Globus pallidus (tissue), 1 donor: ENCODE measurements at places on chromosomes 5 and 9.
A peak's percentile ranks its signal among the peaks of the same experiment; 100 is the strongest.

DNA sequence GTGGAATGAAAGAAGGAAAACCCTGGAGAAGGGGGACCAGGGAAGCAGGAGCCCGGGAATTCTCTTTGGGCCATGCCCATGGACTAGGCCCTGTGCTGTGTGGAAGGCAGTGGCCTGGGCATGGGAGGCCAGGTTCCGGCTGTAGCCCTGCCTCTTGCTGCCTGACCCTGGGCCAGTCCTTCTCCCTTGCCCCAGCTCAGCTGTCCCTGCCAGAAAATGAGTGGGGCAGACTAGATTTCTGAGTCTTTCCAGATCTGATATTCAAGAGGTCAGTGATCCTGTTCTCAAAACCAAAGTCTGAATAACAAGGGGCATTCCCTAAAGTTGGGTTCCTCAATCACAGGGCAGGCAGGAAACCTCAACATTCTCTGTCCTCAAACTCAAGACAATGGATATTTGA lies 24.8 kb upstream of the CORO2A start:
- DNase-seq, result no peak

DNA sequence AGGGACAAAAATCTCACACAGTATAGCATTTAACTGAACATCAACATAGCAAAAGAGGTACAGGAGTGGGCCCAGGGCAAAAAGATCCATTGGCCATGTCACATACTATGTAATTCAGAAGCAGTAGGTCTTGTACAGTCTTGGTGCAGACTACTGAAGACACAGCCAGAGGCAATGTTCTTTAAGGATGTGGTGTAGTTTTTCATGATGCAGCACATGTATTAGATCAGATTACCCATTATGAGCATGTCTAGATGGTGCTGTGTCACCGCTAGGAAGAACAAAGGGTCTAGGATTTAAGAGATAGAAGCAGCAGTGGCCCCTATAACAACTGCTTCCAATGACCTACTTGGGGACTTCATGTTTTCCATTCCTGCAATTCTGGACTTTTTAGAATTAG lies 610.4 kb upstream of the MEF2C start:
- no peak for DNase-seq

GRCh38 chr5:172605466-172605865 lies 35.6 kb upstream of the NEURL1B start:
- DNase-seq, result no peak

GRCh38 chr5:138438724-138439476 lies at the start of gene REEP2:
REEP2 (plus strand) TSS chr5:138439057; CDS start chr5:138439209, 152 bp downstream.
- DNase-seq, result peak; percentile 22

- DNase-seq, result no peak
Measured at GRCh38 chr9:108704156-108704852, 151.5 kb downstream of the ACTL7B start.

- no peak for DNase-seq
Measured at GRCh38 chr9:135246248-135247205, 159.1 kb downstream of the OLFM1 start.

DNA sequence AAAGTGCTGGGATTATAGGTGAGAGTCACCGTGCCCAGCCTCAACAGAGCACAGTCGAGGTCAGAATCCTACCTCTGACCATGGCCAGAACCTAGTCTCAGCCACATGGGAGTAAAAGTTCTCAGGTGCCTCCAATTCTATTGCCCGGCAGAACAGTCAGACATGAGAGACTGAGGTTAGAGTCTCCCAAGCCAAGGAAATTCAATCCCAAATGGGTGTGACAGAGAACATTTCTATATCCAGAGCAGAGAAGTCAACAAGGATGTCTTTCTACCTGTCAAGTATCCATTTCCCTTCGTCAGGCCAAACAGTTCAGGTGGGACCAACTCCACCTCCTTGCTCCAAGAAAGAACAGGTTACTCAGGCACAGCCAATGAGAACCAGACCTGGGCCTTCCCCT lies 10.5 kb downstream of the ANXA6 start:
- no peak for DNase-seq

GRCh38 chr5:32332966-32333365 lies 20.2 kb upstream of the MTMR12 start:
- DNase-seq, result no peak

DNA sequence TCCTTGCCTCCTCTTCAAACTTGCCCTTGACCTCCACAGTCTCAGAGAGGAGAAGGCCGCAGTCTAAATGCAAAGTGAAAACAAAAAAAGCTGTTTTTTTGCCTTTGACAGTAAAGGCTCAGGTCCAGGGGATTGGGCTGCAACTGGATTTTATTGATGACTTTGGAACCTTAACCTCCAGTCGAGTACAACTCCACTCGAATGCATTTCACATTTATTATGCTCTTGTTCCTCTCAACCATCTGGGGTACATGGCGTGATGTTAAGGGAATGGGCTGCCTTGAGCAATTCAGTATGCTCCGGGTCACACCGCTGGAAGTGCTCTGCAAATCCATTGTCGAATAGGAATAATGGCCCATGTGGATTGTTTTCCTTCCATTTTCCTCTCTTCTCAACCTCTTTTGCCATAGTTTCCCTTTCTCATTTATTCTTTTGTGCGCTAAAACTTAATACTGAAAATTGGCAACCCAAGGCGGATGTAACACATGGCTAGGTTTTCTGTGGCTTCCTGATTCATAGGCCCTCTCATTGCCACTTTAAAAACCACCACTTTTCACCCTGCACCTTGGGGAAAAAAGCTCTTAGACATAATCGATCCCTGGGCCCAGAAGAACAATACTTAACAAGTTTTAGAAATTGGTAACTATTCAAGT lies 34.3 kb downstream of the ITK start:
- no peak for DNase-seq

DNA sequence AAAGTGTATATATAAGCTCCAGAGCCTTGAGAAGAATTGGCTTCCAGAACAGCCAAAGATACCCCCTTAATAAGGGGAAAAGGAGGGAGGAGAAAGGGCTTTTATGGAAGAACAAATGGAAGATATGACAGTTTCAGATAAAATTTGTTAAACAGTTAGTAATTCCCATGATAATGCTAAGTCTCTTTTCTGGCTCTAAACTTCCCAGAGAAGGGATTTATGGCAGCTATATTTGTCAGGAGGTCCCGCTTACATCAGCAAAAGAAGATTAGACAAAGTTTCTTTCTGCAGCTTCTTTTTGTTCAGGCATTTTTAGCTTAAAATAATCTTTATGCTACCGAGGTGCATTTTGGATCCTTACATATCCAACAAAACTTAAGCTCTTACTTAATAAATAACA lies 14.3 kb upstream of the SLC36A3 start:
- DNase-seq, result no peak

DNA sequence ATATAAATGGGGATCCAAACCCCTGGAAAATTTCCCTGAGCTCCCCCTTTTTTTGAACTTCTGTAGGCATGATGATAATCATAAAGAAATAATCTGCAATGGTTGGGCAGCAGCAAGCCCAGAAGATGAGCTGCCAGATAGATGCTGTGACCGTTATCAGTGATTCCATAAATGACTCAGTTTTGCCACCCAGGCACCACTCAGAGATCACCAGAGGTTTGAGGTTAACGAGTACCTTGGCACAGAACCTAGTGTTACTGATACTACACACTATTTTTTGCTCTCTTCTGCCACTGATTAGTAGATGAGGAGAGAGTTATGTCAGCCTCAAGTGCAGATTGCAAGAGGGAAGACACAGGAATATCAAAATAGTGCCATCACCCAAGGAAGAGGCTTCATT lies 199.3 kb upstream of the PTGER4 start:
- no peak for DNase-seq

GRCh38 chr9:7320139-7320538 lies 479.4 kb downstream of the DMAC1 start:
- DNase-seq, result no peak
